ENCODE measurements at places on chromosomes 11 and 22.

DNA sequence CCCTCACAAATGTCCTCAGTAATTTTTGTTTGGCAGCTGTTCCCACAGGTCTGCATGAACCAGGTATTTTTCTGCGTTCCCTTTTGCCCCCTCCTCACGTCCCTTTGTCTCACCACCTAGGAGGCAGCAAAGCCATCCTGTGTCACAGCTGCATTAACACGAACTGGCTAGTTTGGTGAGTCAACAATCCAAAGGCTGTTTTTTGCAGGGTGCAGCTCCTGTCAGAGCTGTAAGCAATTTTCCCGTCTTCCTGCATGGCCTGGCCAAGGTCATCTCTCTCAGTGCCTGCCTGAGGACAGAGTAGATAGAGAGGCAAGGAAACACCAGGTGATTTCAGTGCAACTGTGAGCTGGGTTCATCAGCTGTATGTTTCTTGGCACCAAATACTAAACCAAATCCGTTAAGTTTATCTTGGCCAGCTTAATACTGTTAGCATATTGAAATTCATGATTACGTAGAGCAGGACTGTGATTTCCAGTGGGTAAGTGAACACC, 20.6 kb upstream of the VSIG10L2 start:
- DNase-seq: no peak

DNA sequence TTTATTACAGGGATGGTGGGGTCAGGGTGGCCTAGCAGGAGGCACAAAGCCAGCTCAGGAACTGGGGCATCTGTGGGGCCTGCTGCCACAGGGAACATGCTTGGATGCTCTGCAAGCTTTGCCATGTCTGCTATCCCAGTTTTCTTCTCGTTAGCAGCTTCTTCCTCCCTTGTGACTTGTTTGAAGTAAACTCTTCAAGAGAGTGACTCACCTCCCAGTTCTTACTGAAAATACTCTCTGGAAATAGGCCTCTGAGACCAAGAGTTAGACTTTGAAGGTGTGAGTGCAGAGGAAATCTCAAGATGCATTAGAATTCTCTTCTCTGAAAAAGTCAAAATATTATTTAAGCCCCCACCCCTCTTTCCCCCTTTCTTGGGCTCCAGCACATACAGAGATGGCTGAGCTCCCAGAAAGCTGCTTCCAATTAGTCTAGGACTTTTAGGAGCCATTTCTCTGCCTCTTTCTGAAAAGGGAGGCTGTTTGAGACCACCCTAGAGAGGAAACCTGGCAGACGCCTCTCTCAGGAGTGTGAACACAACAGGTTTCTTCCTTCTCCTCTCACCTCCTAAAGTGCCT, 15.1 kb downstream of the CWC15 start:
- DNase-seq: no peak

DNA sequence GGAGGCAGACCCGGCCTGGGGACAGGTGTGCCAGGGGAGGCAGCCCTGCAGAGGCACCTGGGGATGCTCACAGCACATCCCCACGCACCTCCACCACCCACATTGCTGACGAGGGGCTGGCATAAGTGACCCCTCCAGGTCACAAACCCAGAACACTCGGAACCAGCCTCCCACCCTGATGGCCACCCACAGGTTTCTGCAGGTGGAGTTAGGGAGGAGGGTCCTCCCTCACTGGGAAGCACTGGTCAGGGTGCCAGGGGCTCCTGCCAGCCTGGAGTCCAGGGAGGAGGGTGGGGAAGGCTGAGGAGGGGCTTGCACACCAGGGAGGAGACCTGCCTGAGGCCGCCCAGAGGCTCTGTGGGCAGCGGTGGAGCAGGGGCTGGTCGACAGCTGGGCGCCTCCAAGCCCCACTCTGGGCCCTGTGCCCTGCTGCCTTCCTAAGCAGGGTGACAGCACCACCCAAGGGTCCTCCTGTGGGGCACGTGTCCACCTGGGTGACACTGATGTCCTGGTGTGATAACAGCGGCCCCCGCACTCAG, 51.0 kb upstream of the CARS1 start:
- DNase-seq: no peak

DNA sequence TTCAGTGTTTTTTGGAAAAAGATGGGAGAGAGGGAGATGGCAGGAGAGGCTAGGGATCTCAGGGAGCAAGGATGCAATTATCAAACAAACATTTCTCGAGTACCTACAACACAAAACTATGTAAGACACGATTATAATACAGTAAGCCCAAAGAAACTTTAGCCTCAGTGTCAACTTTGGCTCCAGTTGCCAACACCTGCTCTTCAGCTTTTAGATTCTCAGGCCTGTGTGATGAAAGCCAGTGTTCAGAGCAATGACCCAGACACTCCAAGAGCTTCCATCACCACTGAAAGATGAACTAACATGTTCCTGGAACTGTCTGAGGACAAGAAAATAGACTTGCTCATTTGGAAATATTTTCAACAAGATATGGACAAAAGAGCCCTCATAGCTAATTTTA, 31.4 kb upstream of the CEP295 start:
- no peak for DNase-seq

DNA sequence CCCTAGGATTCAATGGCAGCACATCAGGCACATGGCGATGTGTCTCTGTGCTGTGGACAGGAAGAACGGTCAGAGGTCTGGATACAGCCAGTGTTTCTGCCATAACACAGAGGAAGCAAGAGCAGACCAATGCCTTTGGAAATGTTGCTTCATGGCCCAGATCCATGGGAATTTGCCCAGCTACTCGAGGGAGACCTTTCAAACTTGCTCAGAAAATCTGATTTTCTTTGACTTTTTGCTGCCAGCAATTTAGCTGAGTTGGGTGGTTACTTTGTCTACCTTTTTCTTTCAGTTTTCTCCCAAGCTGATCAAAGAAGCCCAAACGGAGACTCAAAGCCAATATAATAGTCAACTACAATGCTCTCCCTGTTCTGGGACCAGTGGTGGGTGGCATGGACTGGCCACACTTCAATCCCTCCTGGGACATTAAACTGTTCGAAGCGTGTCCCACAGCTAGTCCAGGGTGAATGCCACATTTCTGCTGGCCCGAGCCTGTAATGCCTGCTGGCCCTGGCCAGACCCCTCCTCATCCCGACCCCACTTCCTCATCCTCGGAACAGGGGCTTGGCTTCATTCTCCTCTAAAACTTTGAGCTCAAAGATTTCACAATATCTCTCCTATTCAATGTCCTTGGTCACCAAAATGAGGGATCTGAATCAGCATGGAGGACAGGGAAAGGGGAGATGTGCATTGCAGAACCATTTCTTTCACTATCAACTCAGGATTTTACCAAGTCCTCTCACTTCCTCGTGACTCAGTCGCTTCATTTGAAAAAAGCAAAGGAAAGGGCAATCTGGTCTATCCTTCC, 93.3 kb downstream of the ABTB2 start:
- DNase-seq: no peak

DNA sequence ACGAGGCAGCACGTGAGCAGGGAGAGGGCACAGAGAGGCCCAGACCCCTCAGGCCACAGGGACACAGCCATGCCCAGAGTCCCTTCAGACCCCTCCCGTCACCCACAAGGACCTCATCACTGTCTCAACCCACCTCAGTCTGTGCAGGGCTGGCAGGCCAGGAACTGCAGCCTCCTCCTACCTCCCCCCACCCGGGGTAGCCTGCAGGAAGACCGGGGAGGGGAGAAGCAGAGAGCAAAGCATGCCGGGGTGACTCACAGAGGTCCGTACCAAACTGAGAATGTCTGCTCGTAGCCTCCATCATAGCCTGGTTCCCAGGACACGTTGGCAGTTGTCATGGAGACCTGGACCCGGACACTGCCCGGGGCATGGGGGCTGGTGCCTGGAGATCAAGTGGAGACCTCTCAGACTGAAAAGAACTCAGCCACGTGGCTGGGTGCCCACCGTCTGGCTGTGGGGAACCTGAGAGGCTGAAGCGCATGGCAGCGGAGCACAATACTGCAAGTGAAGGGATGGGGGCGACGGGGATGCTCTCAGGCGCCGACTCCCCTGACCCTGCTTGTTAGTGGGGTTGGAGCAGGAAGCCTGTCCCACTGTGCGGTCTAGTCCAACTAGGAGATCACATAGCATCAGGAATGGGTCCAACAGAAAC, 27.2 kb downstream of the IGSF9B start:
- DNase-seq: no peak

GRCh38 chr11:44034639-44035038, 13.1 kb upstream of the ACCSL start:
- DNase-seq: no peak
